A172 (cell line): ENCODE measurements at places on chromosomes 6 and 20.
A peak's percentile ranks its signal among the peaks of the same experiment; 100 is the strongest.

GRCh38 chr20:9332791-9333479, 181.5 kb upstream of the LAMP5 start:
- no peak for DNase-seq

GRCh38 chr20:6515261-6515660, 252.2 kb upstream of the BMP2 start:
- no peak for DNase-seq

DNA sequence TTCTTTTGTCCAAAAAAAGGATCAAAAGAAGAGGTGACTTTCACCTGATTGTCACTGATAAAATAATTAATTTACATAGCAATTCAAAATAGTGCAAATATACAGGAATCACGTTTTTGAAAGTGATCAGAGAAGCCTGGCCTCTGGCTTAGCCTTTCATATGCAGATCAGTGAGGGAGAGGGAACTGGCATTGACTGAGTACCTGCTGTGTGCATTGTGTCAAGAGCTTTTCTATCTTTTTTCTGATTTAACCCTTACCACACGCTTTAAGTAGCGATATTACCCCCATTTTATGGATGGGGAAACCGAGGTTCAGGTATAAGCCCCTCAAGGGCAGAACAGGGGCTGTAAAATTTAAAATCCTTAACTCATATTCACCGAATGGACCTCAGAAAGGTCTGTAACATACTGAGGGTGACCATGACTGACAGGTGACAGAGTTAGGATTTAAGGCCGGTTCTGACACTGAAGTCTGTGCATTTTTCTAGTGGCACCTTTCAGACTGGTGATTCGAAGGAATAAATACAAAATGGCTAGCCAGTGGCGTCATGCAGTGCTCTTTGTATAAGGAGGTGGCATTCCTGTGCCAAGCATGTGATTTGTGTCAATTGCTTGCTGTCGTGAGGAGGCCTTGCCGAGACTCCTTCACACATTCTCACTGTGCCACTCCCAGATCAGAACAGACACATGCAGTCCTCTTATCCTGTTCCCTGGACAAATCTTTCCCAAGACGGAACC, 310.2 kb downstream of the TSHZ2 start:
- DNase-seq, result no peak

DNA sequence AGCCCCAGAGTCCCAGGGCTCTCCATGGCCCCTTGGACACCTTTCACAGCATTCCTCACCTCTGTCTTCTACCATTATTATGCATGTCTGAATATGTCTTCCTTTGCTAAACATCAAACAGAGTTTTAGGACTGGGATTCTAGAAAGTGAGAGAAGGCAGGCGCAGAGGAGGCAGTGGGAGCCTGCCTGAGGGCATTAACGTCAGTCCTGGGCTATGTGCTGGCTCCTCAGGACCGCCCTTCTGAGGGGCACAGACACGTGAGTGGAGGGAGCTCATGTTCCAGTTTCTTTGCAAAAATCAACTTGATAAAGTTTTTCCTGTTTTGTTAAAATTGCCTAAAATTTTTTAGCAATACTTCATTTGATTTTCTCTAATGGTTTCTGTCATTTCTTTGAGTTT, 38.0 kb downstream of the C6orf15 start:
- DNase-seq, result no peak

GRCh38 chr20:31603822-31604566, 1.1 kb upstream of the ID1 start:
- DNase-seq, result peak; percentile 99
